Stimulated activated naive B cell treated with anti-CD40 and anti-IgM and Interleukin-4, amounts not matched to agents 10 μg/mL and 1 μg/mL and 100 μg/mL, for 72 hours (primary cell): ENCODE measurements at places on chromosomes 4 and X.

DNA sequence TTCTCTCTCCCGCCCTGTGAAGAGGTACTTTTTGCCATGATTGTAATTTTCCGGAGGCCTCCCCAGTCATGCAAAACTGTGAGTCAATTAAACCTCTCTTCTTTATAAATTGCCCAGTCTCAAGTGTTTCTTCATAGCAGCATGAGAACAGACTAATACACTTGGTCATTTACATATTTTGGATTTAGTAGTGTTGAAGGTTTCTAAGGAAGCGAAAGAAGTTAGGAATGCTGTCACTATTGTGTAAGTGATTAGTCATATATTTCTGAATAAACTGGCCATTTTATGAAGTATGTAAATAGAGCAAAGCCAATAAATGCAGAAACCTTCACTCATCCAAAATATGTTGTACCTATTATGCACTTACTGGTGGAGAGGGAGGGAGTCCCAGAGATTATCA is 34.4 kb upstream of the GK2 start:
- no peak for DNase-seq

DNA sequence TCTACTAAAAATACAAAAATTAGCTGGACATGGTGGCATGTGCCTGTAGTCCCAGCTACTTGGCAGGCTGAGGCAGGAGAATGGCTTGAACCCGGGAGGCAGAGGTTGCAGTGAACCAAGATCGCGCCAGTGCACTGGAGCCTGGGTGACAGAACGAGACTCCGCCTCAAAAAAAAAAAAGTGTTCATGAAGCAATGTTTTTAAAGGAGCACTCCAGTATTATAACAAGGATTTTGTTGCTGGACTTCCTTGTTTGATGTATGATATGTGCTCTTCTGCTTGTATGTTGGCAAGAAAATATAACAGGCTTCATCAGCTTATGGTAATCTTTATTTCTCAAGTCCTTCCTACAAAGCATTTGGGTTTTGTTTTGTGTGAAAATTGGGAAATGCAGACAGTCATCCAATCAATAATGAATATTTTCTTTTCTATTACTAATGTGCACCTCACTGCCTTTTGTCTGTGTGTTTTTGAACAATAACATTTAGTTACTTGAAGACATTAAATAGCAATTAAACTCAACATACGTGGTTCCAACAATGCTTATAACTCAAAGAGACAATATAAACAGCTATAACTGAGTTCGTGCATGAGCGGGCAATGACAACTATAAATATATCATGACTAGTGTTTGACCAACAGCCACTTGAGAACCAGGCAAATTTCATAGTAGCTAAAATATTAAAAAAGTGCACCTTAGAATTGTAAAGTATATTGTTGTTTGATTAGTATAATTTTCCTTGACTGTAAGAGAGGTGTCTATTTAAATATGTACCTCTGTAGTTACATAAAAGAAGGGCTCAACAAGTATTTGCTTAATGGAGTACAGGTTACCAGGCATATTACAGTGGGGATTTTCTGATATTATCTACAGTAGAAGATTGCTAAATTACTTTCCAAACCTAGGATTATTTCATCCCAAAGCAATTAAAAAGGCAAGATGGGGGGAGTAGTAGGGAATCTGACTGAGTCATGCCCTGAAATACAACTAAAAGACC is 210.7 kb downstream of the PPP3CA start:
- DNase-seq = no peak

- DNase-seq = peak; percentile 19
Measured at GRCh38 chr4:89438102-89438831, 130.7 kb upstream of the GPRIN3 start.

- DNase-seq = no peak
Measured at GRCh38 chr4:55346851-55347255, 811 bp downstream of the SRD5A3 start.

DNA sequence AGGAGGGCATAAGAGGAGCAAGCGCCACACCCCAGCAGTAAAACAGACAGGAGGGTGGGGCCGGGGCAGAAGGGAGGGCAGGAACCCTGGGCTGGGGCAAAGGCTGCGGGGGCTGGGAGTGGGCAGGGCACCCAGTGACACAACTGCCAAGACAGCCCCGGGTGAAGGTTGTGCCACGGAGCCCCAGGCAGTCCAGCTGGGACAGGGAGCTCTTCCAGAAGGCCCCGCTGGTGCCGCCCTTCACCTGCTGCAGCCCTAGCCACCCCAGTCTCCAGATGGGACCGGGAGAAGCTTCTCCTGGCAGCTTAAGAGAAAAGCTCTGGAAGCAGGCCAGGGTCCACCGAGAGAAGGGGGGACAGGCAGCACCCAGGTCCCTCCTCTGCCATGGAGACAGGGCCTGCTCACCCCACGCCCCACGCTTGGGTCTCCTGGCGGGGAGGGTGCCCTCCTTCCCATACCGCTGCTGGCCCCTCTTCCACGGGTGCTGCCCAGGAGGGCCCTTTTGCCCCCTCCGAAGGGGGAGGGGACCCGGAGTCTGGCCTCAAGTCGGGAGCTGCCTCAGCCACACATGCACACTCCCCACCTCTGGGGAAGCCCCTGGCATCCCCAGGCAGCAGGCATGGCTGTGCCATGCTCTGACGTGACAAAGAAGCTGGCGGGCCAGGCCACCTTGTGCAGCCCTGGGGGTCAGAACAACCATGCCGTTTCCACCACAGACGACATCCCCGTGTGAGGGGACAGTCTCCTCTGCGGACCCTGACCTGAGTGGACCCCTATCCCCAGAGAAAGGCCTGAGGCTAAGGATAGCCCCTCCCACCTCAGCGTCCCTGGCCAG is 1.5 kb downstream of the DGKQ start:
- DNase-seq = no peak

DNA sequence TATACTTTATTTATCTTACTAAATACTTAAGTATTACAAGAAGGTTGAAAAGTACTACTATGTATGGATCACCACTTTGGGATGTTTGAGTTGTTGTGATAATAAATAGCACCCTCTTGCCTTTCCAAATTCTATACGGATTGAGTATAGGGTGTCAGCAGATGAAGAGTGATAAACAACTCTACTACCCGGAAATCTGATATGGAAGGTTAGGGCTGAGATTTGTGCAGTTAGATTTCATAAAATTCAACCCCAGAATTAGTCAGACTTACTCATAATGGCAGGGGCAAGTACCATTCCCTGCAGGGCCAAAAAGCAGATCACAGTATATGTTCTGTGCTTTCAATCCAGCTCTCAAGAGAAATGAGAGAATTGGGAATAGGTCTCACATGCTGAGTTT is 1008.9 kb upstream of the PCDH7 start:
- no peak for DNase-seq

GRCh38 chrX:24207826-24208225 is 58.3 kb downstream of the ZFX start:
- DNase-seq = no peak

- DNase-seq = peak; percentile 49
Measured at GRCh38 chrX:48956728-48957414, 536 bp downstream of the OTUD5 start.

DNA sequence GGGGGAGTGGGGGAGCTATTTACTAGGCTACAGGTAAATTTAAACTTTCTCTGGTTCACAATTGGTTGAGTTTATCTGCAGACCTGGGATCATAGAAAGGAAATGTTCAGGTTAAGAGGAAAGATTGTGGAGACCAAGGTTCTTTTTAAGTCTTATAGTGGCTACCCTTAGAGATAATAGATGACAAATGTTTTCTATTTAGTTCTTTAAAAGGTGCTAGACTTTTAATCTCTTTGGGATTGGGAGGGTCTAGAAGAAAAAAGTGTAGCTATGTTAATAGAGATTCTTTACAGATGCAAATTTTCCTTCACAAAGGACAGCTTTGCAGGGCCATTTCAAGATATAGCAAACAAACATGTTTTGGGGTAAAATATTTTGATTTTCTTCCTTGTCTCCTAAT is 76.0 kb downstream of the TEX13C start:
- DNase-seq = no peak

- DNase-seq = no peak
Measured at GRCh38 chr4:32440391-32440790, 1720.2 kb downstream of the PCDH7 start.

- peak; percentile 24 for DNase-seq
Measured at GRCh38 chrX:30910124-30910860, 21.2 kb upstream of the TAB3 start.

- DNase-seq = no peak
Measured at GRCh38 chr4:110778521-110778920, 155.6 kb upstream of the PITX2 start.

DNA sequence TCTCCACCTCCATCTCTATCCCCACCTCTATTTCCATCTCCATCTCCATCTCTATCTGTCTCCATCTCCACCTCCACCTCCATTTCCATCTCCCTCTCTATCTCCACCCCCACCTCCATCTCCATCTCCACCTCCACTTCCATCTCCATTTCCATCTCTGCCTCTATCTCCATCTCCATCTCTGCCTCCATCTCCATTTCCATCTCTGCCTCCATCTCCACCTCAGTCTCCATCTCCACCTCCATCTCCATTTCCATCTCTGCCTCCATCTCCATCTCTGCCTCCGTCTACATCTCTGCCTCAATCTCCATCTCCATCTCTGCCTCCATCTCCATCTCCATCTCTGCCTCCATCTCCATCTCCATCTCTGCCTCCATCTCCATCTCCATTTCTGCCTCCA is 40.8 kb upstream of the CHRNA9 start:
- DNase-seq = no peak
